ENCODE measurements at places on chromosomes 13 and 19. TPM values are rescaled to one million over a fixed set of nuclear protein-coding genes. Genes with fewer than 3 reads are reported as not detected.

The LILRA1 gene
- total RNA-seq, result not detected

GRCh38 chr13:34322743-34323074 is 504.8 kb downstream of the RFC3 start:
- no peaks in the 10 kb centered on the region for H3K36me3 ChIP-seq
- no peak overlapping the region for H3K27ac ChIP-seq
- no peaks in the 10 kb centered on the region for H3K4me1 ChIP-seq

DNA sequence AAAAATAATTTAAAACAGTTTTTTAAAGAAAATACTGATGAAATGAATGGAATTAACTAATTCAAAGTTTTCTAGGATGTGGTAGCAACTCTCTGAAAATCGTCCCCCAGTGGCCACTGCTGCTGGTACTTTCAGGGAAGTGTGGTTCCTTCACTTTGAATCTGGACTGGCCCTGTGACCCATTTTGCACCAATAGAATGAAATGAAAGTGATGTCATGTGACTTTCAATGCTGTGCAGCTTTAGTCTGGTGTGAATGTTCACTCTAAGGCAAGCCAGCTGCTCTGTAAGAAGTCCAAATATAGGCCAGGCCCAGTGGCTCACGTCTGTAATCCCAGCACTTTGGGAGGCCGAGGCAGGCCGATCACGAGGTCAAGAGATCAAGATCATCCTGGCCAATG is 26.4 kb upstream of the HNRNPA1L2 start:
- H3K36me3 ChIP-seq, result no peaks in the 10 kb centered on the region
- no peaks in the 10 kb centered on the region for H3K4me1 ChIP-seq
- H3K27me3 ChIP-seq, result no peaks in the 10 kb centered on the region
- H3K27ac ChIP-seq, result no peak overlapping the region

DNA sequence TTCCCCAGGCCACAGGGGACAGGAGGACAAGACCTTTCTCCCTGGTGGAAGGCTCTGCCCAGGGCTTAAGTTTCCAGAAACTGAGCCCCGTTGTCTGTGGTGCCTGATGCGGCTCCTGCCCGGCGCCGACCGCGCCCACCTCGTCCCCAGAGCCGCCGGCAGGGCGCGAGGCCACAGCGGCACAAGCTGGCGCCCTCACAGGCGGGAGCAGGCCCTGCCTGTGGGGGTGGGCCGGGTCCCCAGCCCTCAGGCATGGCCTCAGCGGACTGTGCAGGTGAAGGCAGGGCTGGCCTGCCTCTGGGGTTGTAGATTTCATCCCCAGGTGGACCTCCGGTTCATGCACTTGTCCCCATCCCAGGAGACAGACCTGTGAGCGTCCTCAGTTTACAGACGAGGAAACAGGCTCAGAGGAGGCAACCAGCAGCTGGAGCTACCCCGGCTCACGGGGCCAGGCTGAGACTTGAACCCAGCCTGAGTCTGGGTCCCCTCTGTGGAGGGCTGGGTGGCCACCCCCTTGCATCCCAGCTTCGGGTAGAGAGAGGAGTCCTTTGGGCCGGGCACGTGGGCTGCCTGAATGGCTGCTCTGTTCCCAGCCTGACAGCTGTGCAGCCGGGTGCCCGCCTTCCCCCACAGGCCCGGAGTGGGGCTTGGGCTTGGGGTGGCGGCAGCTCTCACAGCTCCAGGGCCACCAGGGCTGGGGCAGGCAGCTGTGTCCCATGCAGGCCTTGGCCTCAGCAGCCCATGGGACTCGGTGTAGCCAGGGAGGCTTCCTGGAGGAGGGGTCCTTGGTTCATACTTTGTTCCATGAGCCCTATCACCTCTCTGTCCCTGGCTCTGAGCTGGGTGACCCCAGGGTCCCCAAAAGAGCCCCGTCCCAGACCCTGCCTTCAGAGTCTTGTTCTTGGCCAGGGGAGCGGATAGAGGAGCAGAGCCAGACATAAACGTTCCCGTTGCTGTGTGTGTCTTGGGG is 26.8 kb downstream of the PIAS4 start:
- H3K27me3 ChIP-seq, result no peaks in the 10 kb centered on the region
- H3K27ac ChIP-seq, result no peak overlapping the region
- peaks cover 23% of the 10 kb centered on the region for H3K36me3 ChIP-seq
- DNase-seq, result no peak
- no peaks in the 10 kb centered on the region for H3K4me1 ChIP-seq
- H3K4me3 ChIP-seq, result no peak overlapping the region

GRCh38 chr13:39821977-39822376 is 166.5 kb downstream of the COG6 start:
- no peaks in the 10 kb centered on the region for H3K36me3 ChIP-seq
- no peaks in the 10 kb centered on the region for H3K27me3 ChIP-seq
- no peak for DNase-seq
- no peak overlapping the region for H3K4me3 ChIP-seq

DNA sequence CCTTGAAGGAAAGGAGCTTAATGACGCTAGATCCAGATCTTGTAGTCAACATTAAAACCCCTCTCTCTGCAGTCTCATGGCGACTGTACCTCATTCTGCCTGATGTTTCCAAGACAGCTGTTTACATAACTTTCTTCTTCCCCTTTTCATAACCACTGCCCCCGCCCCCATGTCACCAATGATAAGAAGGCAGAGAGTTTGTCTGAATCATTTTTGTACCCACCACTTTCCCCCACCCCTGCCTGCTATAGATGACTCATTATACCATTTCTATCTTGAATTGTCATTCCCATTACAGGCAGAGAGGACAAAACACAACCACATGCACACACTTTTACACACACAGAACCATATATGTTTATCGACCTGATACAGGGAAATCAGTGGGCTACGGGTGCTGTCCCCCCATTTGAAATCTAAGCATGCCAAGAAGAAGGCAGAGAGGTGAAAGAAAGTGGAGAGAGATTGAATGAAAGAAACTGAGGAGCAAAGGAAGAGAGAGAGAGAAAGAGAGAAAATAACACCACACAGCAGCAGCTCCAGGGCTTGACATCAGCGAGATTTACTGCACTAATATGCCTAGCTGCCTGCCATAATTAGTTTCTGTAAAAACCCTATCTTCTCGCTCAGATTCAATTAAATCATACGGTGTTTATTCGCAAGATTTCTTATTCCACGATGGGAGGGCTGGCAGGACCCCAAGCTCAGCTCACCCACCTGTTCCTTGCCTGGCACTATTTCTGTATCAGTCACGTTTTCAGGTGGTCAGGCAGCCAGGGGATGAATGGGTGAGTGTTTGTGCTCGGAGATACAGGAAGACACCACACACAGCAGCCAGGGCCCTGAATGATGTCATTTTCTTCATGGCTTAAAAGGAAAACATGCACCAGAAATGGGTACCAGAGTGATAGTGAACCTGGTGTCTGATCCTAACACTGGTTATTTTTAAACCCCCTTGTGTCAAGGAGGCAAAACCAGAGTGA is 114.3 kb upstream of the SERP2 start:
- H3K27ac ChIP-seq, result no peak overlapping the region
- H3K36me3 ChIP-seq, result no peaks in the 10 kb centered on the region
- no peak overlapping the region for H3K4me3 ChIP-seq
- H3K4me1 ChIP-seq, result no peaks in the 10 kb centered on the region

Measured in H9 (cell line).